ENCODE measurements at places on chromosomes 6 and 20.

DNA sequence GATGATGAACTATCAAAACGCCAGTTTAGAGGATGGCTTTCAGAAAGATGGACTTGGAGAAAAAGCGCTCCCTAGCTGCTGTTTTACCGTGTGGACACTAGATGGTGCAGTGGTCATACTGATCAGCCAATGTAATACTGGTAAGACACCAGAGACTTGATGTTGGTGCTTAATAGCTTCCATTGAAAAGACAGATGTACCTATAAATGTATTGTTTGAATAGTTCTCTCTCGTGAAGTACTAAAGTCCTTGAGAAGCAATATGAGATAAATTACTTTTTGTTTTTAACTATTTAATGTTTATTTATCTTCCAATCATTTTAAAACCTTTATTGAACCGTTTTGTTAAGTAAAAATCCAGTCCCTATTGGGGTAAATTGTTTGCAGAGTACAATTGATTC, 63.9 kb upstream of the FUCA2 start:
- no peak for DNase-seq

DNA sequence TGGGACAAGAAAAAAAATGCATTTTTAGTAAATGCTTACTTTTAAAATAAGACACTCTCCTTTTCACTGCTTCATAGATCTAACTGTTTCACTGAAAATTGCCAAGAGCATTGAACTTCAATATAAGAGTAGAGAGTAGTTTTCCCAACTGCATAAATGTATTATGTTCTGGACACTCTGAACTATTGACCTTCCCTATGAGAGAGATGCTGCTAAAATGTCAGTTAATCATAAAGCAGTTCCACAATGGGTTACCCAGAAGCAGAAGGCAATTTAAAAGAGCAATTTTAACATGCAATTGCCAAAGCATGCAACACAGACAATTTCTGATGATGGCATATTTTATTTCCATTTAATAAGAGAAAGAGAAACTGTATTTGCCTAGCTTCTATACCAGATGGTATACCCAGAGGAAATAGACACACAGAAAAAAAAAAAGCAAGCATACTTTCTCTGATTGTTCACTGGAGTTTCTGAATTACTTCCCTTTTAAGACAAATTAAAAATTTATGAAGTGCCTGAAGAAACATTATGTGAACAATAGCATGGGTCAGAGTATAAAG, 279.1 kb upstream of the THEMIS start:
- DNase-seq, result no peak

GRCh38 chr20:32538526-32538939, 46.6 kb downstream of the NOL4L start:
- DNase-seq, result no peak

DNA sequence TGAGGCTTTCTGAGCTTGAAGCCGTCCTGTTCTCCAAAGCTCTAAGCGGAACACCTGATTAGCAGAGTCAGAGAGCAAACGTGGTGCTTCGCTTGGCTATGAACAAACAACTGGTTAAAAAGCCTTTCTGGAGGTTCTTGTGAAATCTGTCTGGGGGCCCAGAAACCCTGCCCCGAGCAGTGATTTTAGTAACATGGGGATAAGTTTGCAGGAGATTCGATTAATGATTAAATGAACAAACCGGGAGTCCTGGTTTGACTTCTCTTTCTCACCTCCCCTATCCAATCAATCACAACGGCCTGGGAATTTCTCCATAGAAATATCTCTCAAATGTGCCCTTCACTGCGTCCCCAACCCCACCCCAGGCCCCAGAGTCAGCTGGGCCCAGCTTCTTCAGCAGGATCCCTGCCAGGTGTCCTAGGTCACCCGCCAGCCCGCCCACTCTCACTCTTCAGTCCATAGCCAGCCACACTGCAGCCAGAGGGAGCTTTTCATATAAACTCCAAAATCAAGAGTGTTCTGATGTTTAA, 43.6 kb downstream of the ZDHHC14 start:
- DNase-seq, result no peak

GRCh38 chr20:12874933-12875332, 133.8 kb upstream of the SPTLC3 start:
- DNase-seq, result no peak

DNA sequence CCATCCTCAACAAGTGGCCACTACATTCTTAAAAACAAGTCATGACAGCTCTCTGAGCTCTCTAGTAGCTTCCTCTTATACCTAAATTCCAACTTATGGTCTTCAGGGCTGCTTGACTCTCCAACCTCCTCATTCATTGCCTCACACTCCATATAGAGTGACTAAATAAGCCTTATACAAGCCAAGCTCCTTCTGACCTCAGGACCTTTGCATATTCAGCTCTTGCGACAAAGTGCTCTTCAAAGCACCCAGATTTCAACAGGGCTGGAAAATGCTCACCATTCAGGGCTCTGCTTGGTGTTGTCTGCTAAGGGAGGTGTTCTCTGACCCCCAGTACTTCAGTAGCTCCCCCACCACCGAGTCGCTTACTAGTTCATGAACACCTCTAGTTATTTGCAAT, 3.7 kb downstream of the TREML2 start:
- DNase-seq, result peak; percentile 32

DNA sequence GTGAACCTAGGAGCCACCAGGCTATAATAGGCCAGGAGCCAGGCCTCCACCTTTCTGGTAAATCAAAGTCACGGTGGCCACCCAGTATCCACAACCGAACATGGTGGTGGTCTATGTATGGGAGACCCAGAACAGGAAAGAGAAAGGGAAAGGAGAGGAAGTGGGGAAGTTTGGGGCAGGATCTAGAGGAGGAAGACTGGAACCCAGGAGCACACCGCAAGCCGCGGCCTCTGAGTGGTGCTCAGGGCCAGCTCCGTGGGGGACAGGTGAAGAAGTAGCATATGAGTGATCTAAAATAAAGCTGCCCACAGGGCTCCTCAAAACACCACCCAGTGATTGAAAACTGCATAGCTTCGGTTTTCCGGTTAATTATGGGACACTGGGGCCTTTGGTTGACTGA, 214.8 kb downstream of the ZDHHC14 start:
- peak; percentile 9 for DNase-seq

DNA sequence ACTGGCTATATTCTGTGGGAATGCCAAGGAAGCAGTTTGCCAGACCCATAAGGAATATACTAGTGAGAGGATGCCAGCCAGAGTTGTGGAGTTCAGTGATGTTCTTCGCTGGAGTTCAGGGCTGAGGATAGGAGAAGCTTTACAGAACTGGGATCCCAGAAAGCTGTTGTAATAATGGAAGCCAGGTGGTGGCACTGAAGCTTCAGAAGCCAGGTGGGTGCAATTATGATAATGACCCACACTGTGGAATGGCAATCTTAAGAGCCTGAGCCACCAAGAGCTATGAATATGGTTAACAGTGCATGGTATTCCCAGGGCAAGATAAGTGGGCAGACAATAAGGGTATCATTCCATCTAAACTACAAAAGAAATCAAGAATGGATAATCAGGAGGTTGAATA, 25.1 kb upstream of the ENPP1 start:
- no peak for DNase-seq

DNA sequence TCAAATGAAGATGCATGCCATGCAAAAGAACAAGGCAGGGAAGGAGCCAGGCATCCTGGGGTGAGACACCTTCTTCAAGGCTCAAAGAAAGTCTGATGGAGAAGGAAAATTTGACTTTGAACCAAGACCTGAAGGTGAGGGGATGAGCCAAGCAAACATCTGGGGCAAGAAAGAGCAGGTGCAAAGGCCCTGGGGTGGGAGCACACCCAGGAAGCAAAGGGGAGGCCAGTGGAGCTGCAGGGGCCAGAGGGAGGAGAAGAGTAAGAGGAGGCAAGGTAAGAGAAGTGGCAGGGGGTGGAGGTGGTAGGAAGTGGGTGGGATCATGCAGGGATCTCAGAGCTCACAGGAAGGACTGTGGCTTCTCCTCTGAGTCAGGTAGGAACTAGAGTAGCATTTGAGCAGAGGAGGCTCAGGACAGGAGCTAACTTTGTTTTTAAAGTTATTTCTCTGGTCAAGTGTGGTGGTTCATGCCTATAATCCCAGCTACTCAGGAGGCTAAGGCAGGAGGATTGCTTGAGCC, 49.6 kb downstream of the SLC13A3 start:
- no peak for DNase-seq

GRCh38 chr20:58245181-58245891, 16.9 kb upstream of the ANKRD60 start:
- no peak for DNase-seq

GRCh38 chr6:33925936-33926335, 122.1 kb upstream of the MLN start:
- no peak for DNase-seq

- DNase-seq, result no peak
Measured at GRCh38 chr6:118410001-118410400, 138.1 kb upstream of the PLN start.

DNA sequence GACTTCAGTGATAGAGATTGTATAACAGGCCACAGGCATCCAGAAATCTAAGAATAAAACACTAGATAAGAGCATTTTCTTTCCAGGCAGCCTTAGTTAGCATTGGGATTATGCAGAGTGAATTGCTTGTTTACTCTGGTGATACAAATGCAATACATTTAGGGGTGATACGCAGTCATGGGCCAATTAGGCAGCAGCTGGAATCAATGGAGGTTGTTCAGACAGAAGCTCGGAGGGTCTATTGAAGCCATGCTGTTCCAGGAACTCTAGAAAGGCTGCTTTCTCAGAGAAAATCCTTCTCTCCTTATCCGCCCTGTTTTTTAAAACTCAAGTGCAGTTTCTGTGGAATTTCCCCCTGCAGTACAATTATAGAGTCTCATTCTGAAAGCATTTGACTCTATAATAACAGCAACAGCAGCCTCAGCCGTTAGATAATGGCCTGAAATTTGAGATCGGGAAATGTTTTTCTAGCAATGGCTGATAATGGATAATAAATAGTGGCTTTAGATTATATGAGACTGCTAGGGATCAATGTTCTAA, 364.3 kb upstream of the HS3ST5 start:
- DNase-seq, result no peak

DNA sequence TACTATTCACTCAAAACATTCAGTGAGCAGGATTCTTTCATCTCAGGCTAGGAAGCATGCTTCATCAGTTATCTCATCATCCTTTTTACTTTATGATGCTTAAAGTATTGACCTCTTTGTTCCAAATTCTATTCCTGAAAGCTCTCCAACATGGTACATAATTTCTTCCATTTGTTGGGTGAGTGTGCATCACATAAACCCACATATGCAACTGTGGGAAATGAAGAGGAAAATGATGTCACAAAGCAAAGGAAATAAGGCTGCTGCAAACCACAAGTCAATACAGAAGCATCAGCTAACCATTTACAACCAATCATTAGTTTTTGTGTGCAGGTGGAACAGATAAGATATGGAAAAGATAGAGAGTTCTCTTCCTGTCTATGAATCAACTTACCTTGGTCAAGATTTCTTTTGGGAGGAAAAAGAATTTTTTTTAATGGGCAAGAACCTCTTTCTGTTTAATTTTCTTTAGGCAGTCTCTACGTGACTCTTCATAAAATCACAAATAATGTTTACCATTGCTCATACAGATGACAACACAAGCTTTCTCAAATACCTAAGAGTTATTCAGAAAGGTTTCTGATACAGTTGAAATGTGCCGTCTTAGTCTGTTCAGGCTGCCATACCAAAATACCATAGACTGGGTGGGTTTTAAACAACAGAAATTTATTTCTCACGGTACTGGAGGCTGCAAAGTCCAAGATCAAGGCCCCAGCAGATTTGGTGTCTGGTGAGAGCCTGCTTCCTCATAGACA, 259.9 kb downstream of the ADGRG6 start:
- DNase-seq, result no peak

DNA sequence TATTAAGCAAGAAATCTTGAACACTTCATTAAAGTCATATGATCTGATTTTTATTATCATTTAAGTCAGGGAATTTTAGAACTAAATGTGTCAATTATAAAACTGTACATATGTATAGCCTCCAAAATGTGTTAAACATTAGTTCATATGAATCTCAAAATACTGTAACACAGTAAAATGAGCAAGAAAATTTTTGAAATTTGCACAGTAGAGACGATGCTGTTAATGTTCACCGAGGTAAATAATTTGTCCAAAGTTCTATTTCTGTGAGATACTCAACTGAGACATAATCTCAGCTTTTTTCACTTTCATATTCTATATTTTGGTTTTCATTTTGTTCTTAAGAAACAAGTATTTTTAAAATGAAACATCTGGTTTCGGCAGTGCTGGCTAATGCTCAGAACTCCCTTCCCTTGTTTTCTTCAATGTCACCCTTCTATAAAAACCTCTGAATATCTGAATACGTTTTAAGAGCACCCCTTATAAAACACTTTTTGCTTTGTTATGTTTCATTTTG, 353.1 kb downstream of the LAMA2 start:
- DNase-seq, result no peak

DNA sequence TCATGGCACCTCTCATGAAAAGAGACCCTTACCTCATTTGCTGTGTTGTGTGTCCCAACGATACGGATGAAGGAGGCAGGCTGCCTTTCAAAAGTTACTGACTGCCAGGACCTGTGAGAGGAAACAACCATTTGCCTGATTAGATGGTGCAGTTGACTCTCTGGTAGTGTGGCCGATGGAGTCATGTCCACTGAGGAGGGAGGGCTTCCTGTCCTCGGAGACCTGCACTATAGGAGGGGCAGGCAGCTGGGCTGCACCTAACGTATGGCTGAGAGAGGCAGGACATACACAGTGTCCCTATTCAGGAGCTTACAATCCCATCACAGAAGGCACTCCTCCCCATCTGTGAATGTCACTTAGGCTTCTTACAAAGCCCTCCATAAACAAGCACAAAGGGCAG, 373.0 kb downstream of the ZFAND3 start:
- no peak for DNase-seq

DNA sequence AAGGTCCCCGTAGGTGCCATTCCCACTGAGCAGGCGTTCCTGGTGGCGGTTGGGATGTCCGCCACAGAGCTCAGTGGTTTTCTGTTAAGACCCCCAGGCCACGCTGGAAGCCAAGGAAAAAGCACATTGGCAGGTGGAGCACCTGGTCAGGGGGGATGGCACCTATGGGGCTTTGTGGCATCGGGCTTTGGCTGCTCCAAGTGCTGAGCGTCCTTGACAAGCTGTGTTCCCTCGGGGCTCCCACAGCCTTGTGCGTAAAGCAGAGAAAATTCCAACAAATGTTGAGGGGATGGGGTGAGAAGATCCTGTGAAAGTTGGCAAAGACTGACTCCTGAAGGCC, 135.4 kb downstream of the JPH2 start:
- peak; percentile 28 for DNase-seq
